ENCODE measurements at places on chromosomes 6 and 20.

GRCh38 chr20:36372666-36373065 lies 66.5 kb downstream of the DLGAP4 start:
- no peak for DNase-seq

DNA sequence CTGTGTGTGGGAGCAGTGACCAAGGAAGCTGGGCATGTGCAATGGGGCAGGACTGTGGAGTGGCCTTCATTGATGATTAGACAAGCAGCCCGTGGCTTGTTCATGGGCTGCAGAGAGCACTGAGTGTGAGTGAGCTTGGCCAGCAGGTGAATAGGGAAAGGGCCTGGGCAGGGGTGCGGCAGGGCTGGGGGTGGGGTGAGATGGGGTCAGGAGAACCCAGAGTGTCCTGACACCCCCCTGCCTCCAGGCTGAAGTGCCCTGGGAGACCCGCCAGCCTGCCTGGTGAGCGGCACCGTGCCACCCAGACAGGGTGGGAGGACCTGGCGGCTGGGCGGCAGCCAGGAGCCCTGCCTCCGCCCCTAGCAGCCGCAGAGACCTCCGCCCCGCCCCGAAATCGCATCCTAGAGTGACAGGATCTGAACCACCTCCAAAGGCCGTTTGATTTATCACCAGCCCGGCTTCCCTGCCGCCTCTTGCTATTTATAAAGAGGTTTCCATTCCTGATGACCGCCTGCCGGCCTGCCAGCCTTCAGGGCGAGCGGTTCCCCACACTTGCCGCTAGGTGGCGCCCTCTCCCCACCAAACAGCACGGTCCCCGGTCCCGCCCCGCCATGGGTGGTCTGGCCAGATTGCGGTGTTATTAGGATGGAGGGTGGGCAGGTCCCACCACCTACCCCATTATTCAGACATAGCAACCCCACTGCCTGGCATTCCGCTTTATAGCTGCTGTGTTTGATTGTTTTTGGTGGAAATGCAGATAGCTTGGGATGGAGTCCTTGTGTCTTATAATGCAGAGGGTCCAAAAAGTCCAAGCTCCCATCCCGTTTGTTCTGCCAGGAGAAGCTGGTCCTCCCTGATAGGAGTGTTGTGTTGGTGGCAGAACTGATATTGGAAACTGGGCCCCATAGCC lies 3.5 kb downstream of the MYLK2 start:
- DNase-seq, result peak; percentile 76

DNA sequence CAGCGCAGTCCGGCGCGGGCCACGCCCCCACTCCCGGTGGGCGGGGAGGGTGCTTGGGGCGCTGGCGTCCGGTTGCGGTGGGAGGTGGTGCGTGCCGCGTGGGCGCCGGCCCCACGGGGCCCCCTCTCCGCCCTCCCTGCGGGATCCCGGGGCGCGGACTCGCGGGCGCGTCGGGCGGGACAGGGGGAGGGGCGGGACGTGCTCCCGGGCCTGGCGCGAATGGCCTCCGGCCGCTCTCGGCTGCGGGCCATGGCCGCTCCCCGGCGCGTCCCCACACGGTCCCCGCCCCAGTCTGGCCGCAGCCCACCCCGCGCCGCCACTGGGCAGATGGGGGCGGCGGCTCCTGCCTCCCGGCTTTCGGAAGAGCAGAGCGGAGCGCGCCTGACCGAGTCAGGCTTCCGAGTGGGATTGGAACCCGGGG lies 771 bp upstream of the PPP1R3G start:
- DNase-seq, result no peak

DNA sequence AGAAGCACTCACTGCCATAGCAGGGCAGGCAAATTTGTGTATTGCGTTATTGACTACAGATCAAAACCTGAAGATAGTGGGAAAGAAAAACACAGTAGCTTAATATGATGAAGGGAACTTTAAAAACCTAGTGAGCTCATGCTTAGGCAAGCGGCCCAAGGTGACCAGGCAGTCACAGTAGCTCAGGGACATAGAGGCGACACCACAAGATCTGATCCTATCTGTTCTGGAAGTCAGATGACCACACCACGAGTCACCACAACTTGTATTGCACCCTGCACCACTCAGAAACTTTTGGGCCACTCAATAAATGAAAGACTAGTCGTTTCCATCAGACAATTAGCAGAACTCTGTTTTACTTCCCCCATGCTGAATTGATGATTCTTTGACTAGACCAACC lies 4.9 kb downstream of the CLIC5 start:
- no peak for DNase-seq

GRCh38 chr20:533526-533925 lies 10.1 kb downstream of the CSNK2A1 start:
- DNase-seq, result no peak

- DNase-seq, result no peak
These were observed 129.4 kb upstream of the NAA20 start for GRCh38 chr20:19887556-19888268.

- no peak for DNase-seq
These were observed 175.6 kb upstream of the RNF24 start for GRCh38 chr20:4190792-4191519.

GRCh38 chr20:14235355-14235754 lies 102.1 kb downstream of the FLRT3 start:
- peak; percentile 13 for DNase-seq

GRCh38 chr6:47938405-47938804 lies 156.6 kb downstream of the OPN5 start:
- no peak for DNase-seq

GRCh38 chr20:61129311-61129710 lies 122.8 kb upstream of the CDH4 start:
- DNase-seq, result no peak

DNA sequence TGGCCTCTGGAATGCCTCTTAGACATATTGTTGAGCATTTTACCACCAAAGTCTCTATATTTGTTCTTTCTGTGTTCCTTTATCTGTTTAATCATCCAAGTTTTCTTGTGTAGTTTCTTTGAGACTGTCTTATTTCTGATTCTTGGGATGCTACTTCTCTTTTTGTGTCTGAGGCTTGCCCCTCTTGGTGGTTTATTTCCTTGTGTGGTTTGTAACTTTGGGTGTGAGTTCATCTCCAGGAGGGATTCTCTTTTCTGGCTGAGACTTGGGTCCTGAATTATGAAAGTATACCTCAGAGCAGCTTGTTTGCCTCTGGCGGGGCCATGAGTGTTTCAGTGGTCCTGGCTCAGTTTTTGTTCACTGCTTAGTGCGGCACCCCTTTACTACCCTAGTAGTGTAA lies 33.9 kb downstream of the PPARD start:
- DNase-seq, result peak; percentile 79

DNA sequence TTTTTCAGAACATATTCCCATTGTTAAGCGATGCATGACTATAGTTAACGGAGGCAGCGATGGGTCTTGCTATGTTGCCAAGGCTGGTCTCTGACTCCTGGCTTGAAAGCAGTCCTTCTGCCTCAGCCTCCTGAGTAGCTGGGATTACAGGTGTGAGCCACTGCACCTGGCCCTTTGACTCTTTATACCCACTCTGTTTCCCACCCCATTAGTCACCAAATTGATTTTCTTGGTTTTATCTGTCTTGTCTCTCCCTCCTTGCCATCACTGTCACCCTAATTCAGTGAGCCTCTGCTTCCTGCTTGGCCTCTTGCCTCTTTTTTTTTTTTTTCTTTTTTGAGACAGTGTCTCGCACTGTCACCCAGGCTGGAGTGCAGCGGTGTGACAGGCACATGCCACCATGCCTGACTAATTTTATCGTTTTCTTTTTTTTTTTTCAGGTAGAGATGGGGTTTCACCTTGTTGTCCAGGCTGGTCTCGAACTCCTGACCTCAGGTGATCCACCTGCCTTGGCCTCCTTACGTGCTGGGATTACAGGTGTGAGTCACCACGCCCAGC lies 31.3 kb downstream of the ZFAND3 start:
- no peak for DNase-seq

DNA sequence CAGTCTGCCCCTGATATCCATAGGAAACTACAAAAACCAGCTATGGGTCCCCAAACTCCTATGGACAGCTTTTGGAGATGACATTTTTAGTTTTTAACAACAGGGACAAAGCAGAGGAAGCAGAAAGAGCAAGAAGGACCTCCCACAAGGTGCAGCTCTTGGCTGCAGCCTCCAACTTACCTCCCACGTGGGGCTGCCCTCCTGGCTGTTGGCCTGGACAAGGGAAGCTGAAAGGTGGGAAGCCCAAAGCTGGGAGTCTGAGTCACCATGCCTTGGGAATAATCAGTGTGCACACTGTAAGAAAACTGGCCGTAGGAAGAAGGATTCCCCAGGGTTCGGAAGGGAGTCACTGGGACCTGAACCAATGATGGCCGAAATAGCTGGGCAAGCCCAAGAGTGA lies 51.8 kb upstream of the PAX1 start:
- no peak for DNase-seq

DNA sequence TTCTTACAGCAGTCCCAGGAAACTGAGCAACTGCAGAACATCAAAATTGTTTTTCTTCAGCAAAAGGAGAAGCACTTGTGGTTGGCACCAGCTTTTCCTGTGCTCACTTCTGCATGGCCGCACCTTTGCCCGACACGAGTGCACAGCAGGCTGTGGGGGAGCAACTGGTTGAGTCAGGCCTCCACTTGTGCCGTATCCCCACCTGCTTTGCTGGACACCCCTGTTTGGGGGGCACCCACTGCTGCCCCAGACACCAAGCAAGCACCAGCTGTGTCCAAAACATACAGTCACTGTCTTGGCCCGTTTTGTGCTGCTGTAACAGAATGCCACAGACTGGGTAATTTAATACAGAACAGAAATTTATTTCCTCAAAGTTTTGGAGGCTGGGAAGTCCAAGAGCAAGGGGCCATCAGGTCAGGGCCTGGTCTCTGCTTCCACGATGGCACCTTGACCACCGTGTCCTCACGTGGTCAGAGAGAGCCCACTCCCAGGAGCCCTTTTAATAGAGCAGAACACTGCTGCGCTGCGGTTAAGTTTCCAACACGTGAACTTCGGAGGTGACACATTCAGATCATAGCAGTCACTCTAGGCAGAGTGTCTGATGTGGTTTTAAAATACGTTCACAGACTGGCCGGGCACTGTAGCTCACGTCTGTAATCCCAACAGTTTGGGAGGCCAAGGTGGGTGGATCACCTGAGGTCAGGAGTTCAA lies 8.7 kb upstream of the GMEB2 start:
- peak; percentile 93 for DNase-seq

DNA sequence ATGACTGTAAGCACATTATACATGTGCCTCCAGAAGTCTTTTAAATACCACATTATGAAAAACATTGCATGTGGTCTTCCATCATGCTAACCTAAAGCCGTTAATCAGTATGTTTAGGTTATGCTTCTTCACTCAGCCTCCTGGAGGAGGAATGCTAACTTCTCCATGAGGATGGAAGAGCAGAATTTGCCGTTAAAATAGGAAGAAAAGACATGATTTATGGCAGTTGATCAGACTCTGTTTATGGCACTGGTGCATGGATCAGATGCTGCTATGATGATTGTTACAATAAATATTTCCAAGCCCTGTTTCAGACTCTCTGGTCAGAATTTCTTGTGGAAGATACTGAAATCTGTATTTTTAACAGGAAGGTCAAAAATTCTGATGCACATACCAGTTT lies 31.7 kb downstream of the MAP3K4 start:
- DNase-seq, result no peak

DNA sequence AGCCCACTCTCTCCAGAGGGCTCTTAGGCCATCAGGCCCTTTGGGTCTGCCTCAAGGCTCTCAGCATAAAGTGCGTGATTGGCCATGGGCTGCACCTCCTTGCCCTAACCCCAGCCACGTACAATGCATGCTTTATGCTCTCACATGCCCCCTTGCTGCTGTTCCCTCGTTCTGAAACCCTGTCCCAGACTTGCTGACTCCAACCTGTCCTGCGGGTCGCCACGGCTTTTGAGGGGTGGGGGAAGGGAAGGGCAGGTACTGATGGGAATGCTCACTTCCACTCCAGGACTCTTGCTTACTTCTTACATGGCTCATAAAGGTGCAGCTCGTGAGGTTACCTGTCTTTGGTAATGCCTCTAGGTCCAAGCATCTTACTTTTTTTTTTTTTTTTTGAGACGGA lies 6.0 kb downstream of the ARMC12 start:
- no peak for DNase-seq

- DNase-seq, result peak; percentile 10
These were observed 30.5 kb upstream of the HLA-G start for GRCh38 chr6:29797135-29797534.

DNA sequence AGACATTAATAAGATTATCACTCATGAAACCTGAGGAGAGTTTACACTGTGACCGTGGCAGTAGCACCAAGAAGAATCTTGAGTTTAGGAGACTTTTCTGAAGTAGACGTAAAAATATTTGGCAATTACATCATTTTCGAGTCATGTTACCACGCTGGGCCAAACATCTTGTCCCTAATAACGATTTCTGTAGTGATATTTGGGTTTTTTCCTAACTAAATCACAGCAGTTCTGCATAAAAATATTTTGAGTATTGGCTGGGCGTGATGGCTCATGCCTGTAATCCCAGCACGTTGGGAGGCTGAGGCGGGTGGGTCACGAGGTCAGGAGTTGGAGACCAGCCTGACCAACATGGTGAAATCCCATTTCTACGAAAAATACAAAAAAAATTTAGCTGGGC lies 262.4 kb downstream of the PHF3 start:
- DNase-seq, result no peak

DNA sequence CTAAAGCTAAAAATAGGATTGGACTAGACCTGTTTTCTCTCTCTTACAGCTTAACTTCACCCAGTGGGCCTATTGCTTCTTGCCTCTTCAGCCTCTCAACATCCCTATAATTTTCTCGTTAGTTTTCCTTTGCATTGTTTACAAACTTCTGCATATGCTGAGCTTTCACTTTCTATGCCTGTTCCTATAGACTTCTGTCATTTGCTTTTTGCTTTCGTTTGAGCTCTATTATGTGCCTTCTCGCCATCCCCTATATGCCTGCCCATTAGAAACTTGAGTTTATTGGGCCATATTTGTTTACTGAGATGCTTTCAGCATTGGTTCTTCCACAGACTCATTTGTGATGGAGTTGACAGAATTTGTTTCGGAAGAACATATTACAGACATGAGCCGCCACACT lies 40.9 kb downstream of the NCOA7 start:
- DNase-seq, result no peak

DNA sequence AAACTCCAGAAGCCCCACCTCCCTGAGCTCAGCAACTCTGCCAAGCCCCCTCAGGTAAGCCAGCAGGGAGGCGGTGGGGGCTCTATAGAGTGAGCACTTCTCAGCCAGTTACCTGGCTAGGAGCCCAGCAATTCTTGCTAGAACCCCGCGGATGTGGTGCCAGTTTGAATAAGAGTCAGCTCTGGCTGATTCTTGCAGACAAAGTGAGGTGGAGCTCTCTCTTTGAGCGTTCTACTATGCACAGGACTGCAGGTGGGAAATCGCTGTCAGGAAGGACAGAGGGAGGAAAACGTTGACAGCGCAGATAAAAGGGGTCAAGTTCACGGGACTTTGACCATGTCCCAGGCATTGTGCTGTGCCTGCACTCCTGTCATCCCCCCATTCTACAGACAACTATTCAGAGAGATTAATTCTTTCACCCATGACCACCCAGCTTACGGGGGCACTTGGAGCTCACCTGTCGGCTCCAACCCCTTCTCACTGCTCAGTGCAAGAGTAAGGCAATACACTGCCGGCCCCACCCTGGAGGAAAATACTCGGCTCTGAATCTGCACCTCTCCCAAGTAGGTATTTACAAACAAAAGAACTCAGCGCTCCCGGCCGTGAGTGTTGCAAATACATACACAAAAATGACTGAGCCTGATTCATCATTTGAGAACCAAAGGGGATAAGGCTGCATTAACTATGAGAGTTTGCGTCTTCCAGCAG lies 92.9 kb downstream of the ANKRD60 start:
- no peak for DNase-seq

Data from NB4 (cell line).